Activated CD4-positive, alpha-beta T cell treated with anti-CD3 and anti-CD28 coated beads for 24 hours (primary cell): ENCODE measurements at places on chromosomes 7 and 10.

- DNase-seq = no peak
Measured at GRCh38 chr10:92857904-92858514, 9.7 kb downstream of the EXOC6 start.

- no peak for DNase-seq
Measured at GRCh38 chr10:111208951-111209350, 132.1 kb downstream of the ADRA2A start.

DNA sequence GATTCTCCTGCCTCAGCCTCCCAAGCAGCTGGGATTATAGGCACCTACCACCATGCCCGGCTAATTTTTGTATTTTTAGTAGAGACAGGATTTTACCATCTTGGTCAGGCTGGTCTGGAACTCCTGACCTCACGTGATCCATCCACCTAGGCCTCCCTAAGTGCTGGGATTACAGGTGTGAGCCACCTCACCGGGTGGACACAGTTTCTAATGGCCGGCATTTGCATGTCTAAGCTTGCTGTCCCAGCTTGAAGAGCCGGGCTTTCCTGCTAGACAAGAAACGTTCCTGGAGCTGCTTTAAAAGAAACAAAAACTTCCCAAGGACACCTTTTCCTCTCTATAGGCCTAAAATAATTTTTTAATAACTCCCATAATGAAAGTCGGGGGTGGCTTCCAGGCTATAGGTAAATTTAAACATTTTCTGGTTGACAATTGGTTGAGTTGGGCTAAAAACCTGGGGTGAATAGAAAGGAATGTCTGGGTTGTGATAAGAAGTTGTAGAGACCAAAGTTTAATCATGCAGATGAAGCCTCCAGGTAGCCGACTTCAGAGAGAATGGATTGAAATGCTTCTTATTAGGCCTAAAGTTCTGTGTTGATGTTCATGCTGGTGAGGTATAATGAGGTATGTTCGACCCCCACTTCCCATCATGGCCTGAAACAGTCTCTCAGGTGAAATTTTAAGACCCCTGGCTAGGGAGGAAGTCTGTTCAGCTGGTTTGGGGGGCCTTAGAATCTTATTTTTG is 8.8 kb downstream of the ACADSB start:
- DNase-seq = no peak

GRCh38 chr7:138618506-138618905 is 82.7 kb downstream of the SVOPL start:
- no peak for DNase-seq

GRCh38 chr7:148394582-148394981 is 196.0 kb upstream of the C7orf33 start:
- no peak for DNase-seq

GRCh38 chr10:104321226-104321625 is 17.0 kb downstream of the ITPRIP start:
- no peak for DNase-seq

DNA sequence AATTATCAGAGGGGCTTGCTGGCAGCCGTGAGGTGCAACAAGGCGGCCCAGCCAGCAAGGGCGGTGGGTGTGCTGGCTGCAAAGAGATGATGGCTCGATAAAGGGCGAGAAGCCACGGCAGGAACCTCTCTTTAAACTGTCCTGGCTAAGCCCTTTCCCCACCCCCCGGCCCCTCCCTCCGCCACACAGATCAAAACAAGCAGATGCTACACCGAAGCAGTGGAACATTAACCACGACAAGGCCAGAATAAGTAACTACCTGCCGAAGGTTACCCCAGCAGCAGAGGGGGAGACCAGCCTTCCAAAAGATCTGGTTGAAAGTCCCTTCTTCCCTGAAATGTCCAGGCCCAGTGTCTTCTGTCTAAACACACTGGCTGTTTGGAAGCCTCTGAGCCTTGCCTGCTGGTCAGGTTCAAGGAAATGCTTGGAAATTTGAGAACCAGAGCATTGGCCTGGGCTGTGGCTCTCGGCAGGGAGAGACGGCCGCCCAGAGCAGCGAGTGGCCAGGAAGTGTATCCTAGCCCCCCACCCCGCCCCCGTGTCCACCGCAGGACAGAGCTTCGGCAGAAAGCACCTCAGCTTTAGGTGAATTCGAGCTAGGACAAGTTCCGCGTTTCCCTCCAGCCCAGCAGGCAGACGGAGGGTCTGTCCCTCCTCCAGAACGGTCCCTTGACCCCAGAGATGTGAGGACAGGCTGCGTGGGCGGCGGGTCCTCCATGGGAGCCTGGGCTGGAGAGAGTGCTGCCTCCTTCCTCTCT is 2.1 kb downstream of the FAM20C start:
- no peak for DNase-seq

- DNase-seq = no peak
Measured at GRCh38 chr7:29113384-29114102, 32.8 kb downstream of the CPVL start.

DNA sequence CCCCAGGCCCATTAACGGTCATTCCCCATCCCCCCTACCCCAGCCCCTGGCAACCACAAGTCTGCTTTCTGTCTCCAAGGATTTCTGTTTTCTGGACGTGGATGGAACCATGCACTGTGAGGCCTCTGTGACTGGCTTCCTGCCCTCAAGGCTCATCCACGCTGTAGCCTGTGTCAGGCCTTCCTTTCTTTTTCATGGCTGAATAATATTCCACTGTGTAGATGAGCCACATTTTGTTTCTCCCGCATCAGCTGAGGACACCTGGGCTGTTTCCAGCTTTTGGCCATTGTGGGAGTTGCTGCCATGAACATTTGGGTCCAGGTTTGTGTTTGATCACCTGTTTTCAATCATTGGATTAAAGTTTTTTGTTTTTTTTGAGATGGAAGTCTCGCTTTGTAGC is 50.0 kb downstream of the UNCX start:
- no peak for DNase-seq

GRCh38 chr7:105512415-105512814 is 9.7 kb downstream of the PUS7 start:
- DNase-seq = no peak

- DNase-seq = no peak
Measured at GRCh38 chr10:97123765-97124164, 62.0 kb downstream of the SLIT1 start.

- no peak for DNase-seq
Measured at GRCh38 chr10:59688921-59689351, 20.7 kb downstream of the SLC16A9 start.

GRCh38 chr7:79741684-79742083 is 288.2 kb upstream of the MAGI2 start:
- no peak for DNase-seq

- DNase-seq = no peak
Measured at GRCh38 chr7:107471292-107472070, 1.6 kb downstream of the GPR22 start.

- no peak for DNase-seq
Measured at GRCh38 chr7:82313269-82313668, 130.3 kb downstream of the CACNA2D1 start.

DNA sequence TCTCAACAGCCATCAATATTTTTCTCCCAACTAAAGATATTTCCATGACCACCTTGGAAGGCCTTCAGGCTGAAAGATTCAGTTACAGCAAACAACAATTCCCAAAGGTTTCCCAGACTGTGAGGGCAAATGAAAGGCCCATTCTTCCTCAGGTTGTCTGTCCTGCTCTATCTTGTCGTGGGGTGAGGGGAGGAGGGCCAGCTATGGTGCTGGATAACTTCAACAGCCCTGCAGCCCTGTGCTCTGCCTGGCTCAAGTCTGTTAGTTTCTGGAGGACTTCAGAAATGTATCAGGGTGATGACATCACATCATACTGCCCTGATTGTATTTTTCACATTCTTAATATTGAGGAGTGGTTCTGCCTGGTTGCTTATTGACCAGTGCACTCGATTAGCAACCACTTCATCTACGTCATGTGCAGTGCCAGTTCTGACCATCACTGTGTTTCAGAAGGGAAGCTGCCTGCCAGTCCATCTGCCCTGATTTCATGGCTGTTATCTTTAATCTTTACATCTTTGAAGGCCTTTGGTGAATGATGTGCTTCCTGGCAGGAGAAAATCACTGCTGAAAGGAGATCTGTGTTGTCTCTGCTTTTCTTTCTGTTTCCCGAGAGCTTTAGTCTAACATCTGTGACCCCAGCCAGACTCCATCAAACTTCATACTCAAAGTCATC is 135.5 kb downstream of the NRF1 start:
- no peak for DNase-seq

GRCh38 chr10:8556321-8556720 is 501.8 kb downstream of the GATA3 start:
- no peak for DNase-seq

DNA sequence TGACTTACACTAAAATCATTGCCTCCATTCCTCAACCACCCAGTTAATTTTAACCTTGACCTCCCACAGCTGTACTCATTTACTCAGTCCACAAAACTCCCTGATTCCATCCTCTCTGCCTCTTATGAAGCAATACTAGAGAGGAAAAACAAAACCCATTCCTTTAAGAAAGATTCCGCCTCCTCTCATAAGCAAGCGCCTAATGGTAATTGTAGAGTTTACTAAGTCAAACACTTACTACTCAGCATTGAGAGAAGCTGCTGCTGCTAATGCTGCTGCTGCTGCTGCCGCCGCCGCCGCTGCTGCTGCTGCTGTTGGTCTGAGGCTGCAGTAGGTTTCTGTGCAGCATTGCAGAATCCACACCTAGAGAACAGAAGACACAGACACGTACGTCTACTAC is 2.1 kb upstream of the ADD3 start:
- no peak for DNase-seq

- no peak for DNase-seq
Measured at GRCh38 chr10:78778444-78779338, 290.1 kb upstream of the ZMIZ1 start.

- no peak for DNase-seq
Measured at GRCh38 chr10:69107699-69108098, 16.3 kb upstream of the VPS26A start.

GRCh38 chr7:106757846-106758245 is 96.9 kb upstream of the CCDC71L start:
- no peak for DNase-seq

DNA sequence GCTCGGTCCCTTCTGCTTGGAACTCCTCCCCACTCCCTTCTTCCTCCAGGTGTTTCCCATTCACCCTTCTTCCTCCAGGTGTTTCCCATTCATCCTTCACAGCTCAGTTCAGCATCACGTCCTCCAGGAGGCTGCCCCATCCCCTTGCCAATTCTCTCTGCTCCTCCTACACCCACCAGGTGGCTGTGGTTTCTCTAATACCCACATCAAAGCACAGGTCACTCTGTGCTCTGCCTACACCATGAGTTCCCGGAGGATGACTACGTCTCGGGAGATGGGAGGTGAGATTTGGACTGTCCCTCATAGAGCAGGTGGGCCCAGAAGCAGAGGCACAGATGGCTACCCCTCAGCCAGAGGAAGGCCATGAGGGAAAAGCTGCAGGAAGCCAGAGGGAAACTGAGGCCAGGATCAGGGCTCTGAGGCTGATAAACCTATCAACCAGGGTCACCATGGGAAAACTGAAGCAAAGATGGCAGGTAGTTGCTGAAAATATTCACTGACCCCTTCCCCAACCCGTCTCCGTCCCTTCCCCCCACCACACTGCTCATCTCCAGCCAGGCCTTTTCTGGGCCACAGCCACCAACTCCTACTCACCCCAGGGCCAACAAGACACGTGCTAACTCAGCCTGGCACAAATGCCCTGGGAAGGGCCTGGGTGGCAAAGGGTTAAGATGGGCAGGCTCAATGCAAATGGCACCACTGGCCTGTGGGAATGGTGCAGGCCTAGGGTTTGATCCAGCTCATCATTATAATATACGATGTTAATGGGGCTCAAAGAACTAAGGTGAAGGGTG is 56.6 kb upstream of the CPXM2 start:
- DNase-seq = no peak

GRCh38 chr10:81995254-81995653 is 120.3 kb downstream of the NRG3 start:
- DNase-seq = no peak

DNA sequence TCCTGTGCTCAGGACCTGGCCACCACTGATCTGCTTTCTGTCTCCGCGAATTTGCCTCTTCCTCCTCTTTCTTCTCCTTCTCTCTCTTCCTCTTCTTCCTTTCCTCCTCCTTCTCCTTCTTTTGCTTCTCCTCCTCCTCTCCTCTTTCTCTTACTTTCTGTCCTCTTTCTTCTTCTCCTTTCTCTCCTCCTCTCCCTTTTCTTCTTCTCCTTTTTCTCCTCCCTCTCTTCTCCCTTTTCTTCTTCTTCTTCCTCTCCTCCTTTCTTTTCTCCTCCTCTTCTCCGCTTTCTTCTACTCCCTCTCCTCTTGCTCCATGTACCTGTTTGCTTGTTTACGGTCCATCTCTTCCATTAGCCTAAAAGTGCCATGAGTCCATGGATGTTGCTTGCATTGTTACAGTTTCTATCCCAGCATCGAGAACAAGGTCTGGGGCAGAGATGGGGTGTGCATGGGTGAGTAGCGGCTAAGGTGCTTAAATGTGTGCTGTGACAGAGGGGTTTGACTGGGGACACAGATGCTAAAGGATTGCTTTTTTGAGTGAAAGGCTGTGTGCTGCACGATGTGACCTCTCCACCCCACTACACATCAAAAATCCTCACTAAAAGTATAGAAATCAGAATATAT is 7.7 kb downstream of the SH2D4B start:
- no peak for DNase-seq

GRCh38 chr7:142873281-142873784 is 12.2 kb downstream of the TRPV6 start:
- peak; percentile 20 for DNase-seq

GRCh38 chr7:108648989-108649388 is 79.3 kb downstream of the DNAJB9 start:
- DNase-seq = no peak

DNA sequence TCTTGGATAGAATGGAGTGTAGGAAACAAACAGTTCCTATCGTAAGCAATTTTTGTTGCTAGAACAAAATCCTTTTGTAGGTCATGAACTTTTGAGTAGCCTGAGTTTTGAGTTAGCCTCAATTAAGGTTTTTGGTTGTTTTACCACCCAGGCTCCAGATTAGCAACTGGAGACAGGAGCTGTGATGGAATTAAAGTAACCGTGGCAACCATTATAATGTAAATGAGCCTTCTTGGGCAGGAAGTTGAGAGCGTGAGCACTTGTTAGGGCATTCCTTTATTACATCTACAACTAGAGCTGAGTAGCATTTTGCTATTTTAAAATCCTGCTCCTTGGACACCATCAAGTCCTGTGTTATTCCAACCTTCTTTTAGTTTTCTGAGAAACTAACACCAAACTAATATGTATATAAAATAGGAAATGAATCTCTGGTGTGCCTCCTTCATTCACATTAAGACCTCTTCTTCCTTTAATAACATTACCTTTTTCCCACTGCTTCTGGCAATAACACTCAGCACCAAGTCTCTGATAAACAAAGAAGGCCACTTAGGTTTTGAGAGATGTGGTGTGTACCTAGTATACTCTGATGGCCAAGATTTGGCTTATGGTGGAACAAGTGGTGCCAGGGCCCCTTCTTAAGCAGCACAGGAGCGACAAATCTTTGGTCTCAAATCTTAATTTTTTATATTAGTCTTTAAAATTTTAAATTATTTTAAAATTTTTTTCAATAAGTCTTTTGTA is 34.0 kb downstream of the AHCYL2 start:
- no peak for DNase-seq

DNA sequence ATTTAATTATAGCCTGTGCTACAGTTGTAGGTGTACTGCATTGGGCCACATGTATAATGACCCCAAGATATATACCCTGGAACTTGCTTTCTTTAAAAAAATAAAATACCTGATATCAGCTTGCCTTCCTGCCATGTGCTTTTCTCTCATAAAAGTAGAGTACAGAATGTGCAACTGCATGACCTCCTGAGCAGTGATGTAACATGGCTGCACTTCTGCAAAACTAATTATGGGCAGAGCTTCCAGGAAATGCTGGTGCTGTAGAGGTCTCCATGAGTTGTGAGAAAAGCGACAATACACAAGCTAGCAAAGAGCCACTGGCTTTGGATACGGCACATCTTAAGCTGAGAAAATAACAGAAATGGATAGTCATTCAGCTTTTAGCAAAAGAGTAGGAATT is 6.5 kb upstream of the ERLIN1 start:
- DNase-seq = no peak
